ENCODE measurements at places on chromosomes 5 and 9.

DNA sequence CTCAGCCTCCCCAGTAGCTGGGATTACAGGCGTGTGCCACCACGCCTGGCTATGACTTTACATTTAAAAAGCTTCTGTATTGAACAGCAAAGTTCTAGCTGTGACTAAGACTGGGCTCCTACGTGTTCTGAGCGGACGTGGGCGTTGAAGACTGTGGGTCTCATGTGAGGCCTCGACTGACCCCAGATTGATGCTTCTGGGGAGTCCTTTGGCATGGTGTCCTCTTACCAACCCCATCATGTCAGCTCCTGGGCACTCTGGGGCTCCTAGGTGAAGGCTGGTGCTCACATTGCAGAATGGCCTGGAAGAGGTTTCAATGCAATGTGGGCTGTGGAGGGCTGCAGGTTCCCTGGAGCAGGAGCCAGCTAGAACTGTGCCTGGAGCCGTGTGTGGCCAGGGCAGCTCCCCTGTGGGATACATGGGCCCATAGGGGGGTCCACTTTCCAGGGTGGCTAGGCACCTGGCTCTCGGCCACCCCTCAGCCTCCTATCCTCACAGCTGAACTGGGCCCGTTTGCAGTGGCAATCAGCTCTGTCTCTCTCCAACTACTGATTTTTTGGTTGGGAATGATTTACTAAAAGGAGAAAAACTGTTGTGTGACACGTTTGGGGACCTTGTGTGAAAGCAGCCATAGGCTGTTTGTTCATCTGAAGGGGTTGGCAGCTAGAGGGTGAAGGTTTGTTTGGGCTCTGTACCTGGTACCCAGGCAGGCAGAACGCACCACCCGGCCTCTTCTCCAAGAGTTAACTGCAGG lies 29.7 kb downstream of the SLC25A25 start:
- DNase-seq, result no peak

GRCh38 chr9:6645355-6646292 lies at the start of gene GLDC:
Gene GLDC, minus strand, starts transcription at chr9:6645729. Its CDS starts 230 bp downstream, at chr9:6645499.
- DNase-seq, result peak; percentile 78

DNA sequence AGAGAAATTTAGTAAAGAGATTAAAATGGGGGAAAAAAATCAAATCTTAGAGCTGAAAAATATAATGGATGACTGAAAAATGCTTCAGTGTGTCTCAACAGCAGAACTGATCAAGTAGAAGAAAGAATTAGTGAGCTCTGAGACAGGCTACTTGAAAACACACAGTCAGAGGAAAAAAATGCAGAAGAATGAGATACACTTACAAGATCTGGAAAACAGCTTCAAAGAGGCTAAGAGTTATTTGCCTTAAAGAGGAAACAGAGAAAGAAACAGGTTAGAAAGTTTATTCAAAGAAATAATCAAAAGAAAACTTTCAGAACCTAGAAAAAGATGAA lies 70.5 kb upstream of the OR2K2 start:
- no peak for DNase-seq

DNA sequence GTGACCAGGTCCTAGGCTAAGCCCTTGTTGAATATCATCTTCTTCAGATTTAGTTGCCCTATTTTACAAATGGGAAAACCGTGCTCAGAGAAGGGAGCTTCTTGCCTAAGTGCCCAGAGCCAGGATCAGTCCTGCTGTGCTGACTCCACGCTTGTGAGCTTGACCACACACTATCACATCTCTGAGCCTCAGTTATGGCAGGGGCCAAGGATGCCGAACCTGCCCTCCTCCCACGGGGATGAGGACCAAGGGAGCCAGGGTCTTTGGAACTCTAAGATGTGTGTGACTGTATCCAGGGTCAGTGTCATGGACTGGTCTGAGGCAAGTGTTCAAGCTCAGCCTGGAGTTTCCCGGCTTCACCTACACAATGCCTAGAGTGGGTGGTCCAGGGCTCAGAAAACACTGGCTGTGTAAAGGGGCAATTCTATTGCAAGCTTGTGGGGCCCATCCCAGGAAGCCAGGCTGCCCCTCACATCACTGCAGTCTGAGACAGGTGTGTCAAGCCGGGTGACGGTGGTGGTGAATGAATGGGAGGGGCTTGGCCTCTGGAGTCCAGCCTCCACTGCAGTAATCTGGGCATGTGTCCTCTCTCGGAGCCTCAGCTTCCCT lies 235.7 kb downstream of the PBX3 start:
- no peak for DNase-seq

DNA sequence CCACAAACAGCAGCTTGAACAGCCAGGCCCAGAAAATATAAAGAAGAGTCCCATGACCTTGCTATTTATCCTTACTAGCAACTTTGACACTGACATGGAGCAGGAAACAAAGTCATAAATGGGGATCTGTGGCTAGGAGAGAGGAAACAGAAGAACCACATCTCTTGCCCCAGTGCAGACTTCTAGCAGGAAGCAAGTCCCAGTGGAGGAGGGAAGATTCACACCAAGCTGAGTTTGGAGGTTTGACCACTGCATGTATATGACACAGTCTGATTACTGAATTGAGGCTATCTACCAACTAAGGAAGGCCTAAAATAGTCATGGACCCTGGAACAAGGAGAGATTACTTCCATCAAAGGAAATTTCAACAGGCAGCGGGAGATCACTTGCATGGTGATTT lies 51.4 kb downstream of the CDH6 start:
- DNase-seq, result no peak

Data from NCI-H2171 treated with DMSO at 0.1 percent for 48 hours (cell line).